Pancreas (tissue), 10 donors: ENCODE measurements at places on chromosomes 12 and 14. TPM values are rescaled to one million over a fixed set of nuclear protein-coding genes. Genes with fewer than 3 reads are reported as not detected.

MANSC4 gene
- total RNA-seq = not detected

GPR135 gene
- total RNA-seq = 1.3 TPM

LRRK2 gene
- 8.3 TPM for total RNA-seq

DCP1B gene
- total RNA-seq = 6.1 TPM

DNA sequence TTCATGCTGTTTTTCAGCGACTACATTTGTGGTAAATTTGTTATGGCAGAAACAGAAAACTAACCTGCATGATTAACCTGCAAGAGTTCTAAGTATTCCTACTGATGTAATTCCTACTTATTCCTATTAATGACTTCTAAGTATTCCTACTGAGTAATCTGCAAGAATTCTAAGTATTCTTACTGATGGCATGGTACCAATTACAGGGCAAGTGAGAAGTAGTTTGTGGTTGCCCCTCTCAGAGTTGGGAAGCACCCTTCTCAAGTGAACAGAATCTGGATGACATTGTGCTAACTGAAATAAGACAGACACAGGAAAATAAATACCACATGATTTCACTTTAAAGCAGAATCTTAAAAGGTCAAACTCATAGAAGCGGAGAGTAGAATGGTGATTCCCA is 100.9 kb upstream of the CPNE8 start:
- H3K4me1 ChIP-seq = no peaks in the 10 kb centered on the region
- no peaks in the 10 kb centered on the region for H3K27me3 ChIP-seq
- no peak overlapping the region for H3K4me3 ChIP-seq
- no peak overlapping the region for H3K27ac ChIP-seq
- no peaks in the 10 kb centered on the region for H3K36me3 ChIP-seq

DNA sequence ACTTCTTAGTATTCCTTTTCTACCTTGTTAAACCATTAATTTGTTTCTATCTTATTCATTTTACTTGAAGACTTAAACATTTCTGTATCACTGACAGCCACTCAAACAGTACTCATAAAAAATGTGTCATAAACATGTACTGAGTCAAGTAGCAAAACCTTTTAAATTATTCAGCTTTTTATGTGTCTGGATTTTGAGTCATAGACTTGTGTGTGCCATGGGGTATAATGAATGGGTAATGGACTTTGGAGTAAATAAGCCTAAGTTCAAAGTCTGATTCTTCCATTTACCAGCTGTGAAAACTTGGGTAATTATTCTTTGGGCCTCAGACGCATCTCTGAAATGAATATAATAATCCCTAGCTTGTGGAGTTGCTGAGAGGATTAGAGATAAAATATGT is 199.0 kb downstream of the RAD51B start:
- peaks cover 3% of the 10 kb centered on the region for H3K4me1 ChIP-seq
- no peaks in the 10 kb centered on the region for H3K27me3 ChIP-seq
- DNase-seq = no peak
- H3K27ac ChIP-seq = no peak overlapping the region

- no peak overlapping the region for H3K4me3 ChIP-seq
- H3K36me3 ChIP-seq = no peaks in the 10 kb centered on the region
- no peak overlapping the region for H3K27ac ChIP-seq
- H3K27me3 ChIP-seq = no peaks in the 10 kb centered on the region
These were observed 165.7 kb upstream of the STXBP6 start for GRCh38 chr14:25215607-25216006.

- no peaks in the 10 kb centered on the region for H3K36me3 ChIP-seq
- H3K4me3 ChIP-seq = no peak overlapping the region
- no peaks in the 10 kb centered on the region for H3K4me1 ChIP-seq
- H3K27me3 ChIP-seq = no peaks in the 10 kb centered on the region
- H3K27ac ChIP-seq = peak overlapping the region; percentile 39
These were observed 2.4 kb downstream of the TIGAR start for GRCh38 chr12:4323396-4323795.

GRCh38 chr12:124683152-124684124 is 116.0 kb upstream of the NCOR2 start:
- no peaks in the 10 kb centered on the region for H3K4me1 ChIP-seq
- DNase-seq = no peak
- H3K4me3 ChIP-seq = no peak overlapping the region
- H3K27ac ChIP-seq = no peak overlapping the region
- no peaks in the 10 kb centered on the region for H3K27me3 ChIP-seq

DNA sequence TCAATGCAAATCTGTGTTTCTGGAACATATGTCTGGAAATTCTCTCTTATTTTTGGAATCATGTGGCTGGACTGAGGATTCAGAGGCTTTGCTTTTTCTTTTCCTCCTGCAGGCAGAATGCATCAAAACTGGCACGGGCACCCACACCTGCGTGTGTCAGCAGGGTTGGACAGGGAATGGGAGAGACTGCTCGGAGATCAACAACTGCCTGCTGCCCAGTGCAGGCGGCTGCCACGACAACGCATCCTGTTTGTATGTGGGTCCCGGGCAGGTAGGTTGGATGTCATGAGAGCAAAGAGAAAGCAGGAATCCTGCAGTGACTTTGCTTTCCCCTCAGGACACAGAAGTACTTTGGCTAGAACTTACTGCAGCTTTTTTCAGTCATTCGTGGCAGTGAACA is 90.3 kb downstream of the STAB2 start:
- no peak for DNase-seq
- H3K4me3 ChIP-seq = no peak overlapping the region
- no peaks in the 10 kb centered on the region for H3K27me3 ChIP-seq
- H3K36me3 ChIP-seq = no peaks in the 10 kb centered on the region

- no peaks in the 10 kb centered on the region for H3K4me1 ChIP-seq
- no peaks in the 10 kb centered on the region for H3K27me3 ChIP-seq
- DNase-seq = no peak
- no peak overlapping the region for H3K4me3 ChIP-seq
- no peaks in the 10 kb centered on the region for H3K36me3 ChIP-seq
These were observed 6.4 kb upstream of the CCDC60 start for GRCh38 chr12:119328111-119328510.

DNA sequence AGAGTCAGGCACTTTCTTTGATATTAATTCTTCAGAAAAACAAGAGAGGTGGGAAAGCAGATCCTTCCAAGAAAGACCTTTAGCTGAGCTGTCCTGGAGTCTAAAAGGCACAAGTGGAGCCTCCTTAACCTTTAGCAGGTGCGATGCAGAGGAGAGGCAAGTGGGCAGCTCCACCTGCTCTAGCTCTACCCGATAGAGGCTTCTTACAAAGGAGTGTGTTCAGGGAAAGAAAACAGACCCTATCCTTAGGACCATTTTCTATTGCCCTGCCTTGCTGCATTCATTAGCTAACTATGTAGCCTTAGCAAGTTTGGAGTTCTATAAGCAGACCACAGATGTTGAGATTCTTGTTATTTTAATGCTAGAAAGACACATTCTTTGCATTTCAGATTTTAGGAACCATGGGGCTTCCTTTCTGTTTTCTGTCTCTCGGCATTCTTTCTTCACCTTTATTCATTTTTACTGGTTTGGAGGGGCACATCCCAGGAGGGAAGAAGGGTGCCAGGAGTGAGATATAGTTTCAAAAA is 214.5 kb downstream of the EGLN3 start:
- H3K4me3 ChIP-seq = no peak overlapping the region
- H3K27ac ChIP-seq = no peak overlapping the region
- no peaks in the 10 kb centered on the region for H3K27me3 ChIP-seq
- no peaks in the 10 kb centered on the region for H3K36me3 ChIP-seq
- DNase-seq = no peak

- H3K27ac ChIP-seq = no peak overlapping the region
- no peaks in the 10 kb centered on the region for H3K27me3 ChIP-seq
- no peaks in the 10 kb centered on the region for H3K4me1 ChIP-seq
- H3K4me3 ChIP-seq = no peak overlapping the region
These were observed 8.6 kb downstream of the WDR89 start for GRCh38 chr14:63632932-63633514.

DNA sequence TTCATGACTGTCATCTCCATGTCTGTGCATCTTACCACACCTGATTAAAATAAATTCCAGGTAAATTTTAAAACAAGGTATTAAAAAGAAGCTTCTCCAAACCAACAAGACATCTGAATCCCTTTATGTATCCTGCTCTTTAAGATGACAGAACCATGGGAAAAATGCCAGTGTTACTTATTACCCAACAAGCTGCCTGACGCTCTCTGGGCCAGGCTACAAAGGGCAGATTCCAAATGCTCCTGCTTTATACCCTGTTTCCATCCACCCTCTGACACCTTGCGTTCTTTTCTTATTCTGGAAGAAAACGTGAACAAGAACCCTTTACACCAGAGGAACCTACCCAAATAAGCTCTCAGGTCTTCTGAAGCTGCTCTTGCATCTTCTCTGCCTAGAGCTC is 70.7 kb downstream of the SLC8A3 start:
- no peaks in the 10 kb centered on the region for H3K36me3 ChIP-seq
- H3K4me1 ChIP-seq = no peaks in the 10 kb centered on the region
- no peaks in the 10 kb centered on the region for H3K27me3 ChIP-seq
- DNase-seq = no peak
- H3K27ac ChIP-seq = no peak overlapping the region

DNA sequence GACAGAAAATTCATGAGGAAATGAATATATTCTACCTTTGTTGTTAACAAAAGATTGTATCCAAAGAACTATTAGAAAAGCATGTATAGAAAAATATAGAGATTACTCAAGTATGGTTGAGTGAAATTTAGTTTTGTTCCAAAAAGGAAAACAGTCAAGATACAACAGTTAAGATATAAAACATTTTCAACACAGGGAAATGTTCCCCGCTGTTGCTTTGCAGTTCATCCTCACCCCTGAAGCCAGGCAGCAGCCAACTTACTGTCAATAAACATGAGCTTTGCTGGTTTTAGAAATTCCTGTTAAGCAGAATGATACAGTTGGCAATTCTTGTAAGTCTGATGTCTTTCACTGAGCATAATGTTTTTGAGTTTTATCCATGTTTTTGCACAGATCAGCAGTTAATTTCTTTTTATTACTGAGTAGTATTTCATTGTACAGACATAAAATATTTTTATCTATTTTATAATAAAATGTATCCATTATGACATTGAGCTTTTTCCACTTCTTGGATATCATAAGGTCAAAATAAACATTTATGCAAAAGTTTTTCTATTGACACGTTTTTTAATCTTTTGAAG is 1.2 kb upstream of the CLEC2B start:
- H3K4me3 ChIP-seq = no peak overlapping the region
- H3K36me3 ChIP-seq = no peaks in the 10 kb centered on the region
- H3K4me1 ChIP-seq = no peaks in the 10 kb centered on the region
- H3K27me3 ChIP-seq = no peaks in the 10 kb centered on the region
- no peak for DNase-seq
- no peak overlapping the region for H3K27ac ChIP-seq

DNA sequence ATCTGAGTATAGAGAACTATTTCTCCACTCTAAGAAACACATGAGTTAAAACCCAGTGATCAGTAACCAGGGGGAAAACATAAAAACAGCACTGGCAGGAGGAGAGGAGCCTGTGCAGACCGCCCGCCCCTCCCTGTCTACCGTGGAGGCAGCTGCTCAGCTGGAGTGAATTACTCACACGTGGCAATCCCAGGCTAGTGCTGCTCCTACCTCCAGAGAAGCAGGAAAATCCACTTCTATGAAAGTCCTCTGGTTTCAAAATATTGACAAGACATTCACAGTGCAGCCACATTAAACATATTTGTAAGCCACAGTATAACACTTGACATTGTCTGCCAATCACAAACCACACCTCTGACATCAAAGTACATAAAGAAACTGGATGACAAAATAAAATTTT is 16.7 kb downstream of the TMEM132D start:
- no peak overlapping the region for H3K27ac ChIP-seq
- no peak for DNase-seq
- peaks cover 5% of the 10 kb centered on the region for H3K27me3 ChIP-seq
- H3K36me3 ChIP-seq = no peaks in the 10 kb centered on the region
- H3K4me1 ChIP-seq = no peaks in the 10 kb centered on the region

- H3K4me3 ChIP-seq = no peak overlapping the region
- no peaks in the 10 kb centered on the region for H3K4me1 ChIP-seq
- H3K36me3 ChIP-seq = no peaks in the 10 kb centered on the region
- no peak overlapping the region for H3K27ac ChIP-seq
- no peaks in the 10 kb centered on the region for H3K27me3 ChIP-seq
These were observed 311.8 kb upstream of the TMTC1 start for GRCh38 chr12:30095511-30095910.

DNA sequence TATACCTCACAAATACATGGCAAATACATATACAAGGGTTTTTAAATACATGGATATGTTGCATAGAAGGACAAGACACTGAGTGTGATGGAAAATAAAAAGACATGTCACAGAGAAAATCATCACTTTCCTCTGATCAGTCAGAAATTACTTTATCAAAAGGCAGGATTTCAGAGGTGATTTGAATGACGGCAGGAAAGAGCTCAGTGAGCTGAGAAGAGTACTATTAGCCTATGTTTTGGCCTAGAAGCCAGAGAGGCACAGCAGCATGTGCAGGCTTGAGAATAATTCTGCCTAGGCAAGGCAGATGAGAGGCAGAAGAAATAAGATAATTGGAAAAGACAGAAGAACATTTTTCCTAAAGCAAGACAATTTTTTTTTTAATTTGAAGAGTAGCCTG is 94.9 kb downstream of the BCAT1 start:
- H3K36me3 ChIP-seq = no peaks in the 10 kb centered on the region
- no peaks in the 10 kb centered on the region for H3K27me3 ChIP-seq
- peaks cover 18% of the 10 kb centered on the region for H3K4me1 ChIP-seq
- H3K4me3 ChIP-seq = no peak overlapping the region
- peak overlapping the region; percentile 2 for H3K27ac ChIP-seq

DNA sequence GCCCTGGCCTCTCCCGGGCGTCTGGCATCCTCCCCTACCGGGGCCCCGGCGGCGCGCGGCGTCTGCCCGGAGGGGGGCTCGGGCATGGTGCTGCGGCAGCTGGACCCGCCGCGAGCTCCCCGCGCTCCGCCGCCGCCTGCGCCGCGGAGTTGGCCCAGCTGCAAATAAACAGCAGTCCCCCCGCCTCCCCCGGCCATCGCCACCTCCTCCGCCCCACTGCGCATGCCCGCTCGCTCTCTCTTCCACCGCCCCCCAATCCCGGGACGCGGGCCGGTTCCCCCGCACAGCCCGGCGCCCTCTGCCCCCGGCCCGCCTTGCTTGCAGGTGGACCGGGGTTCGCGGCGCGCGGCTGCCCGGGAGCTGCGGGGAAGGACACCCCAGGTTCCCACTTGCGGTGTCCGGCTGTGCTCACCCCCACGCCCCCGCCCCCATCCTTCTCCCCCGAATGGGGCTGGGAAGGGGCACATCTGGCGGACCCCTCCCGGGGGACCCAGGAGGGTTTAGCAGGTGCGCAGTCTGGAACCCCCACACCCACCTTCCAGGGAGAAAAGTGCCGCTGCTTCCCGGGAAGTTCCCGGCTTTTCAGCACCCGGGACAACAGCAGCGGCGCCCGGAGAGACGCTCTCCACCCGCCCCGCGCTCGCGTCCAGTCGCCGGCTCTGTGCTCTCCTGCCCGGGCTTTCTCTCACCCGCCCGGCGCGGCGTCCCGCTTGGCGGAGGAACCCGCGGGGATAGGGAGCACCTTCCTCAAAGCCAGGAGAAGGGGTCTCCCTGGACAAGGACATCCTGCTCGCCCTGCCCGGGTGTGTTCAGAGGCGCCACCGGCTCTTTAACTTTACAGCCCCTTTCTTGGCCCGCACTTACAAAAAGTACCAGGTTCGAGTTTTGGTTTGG is at the start of gene TMTC1:
TSS of gene TMTC1 (minus strand) at position 170 of the 894 bp plus-strand sequence. CDS start 191 bp downstream, outside the sequence.
- no peaks in the 10 kb centered on the region for H3K27me3 ChIP-seq
- H3K36me3 ChIP-seq = no peaks in the 10 kb centered on the region
- DNase-seq = peak; percentile 61
- peak within 1 kb of the TSS; percentile 66 for H3K4me3 ChIP-seq
